ENCODE measurements at places on chromosomes 16 and 17. TPM values are rescaled to one million over a fixed set of nuclear protein-coding genes. Genes with fewer than 3 reads are reported as not detected.

- peak; percentile 10 for DNase-seq
Observed at GRCh38 chr16:53945996-53946395, 242.0 kb downstream of the FTO start.

The RAPGEFL1 gene
- 5.8 TPM for total RNA-seq

The TBC1D3I gene
- 0.79 TPM for total RNA-seq

- DNase-seq = no peak
Observed at GRCh38 chr16:81632392-81633146, 146.5 kb upstream of the PLCG2 start.

DNA sequence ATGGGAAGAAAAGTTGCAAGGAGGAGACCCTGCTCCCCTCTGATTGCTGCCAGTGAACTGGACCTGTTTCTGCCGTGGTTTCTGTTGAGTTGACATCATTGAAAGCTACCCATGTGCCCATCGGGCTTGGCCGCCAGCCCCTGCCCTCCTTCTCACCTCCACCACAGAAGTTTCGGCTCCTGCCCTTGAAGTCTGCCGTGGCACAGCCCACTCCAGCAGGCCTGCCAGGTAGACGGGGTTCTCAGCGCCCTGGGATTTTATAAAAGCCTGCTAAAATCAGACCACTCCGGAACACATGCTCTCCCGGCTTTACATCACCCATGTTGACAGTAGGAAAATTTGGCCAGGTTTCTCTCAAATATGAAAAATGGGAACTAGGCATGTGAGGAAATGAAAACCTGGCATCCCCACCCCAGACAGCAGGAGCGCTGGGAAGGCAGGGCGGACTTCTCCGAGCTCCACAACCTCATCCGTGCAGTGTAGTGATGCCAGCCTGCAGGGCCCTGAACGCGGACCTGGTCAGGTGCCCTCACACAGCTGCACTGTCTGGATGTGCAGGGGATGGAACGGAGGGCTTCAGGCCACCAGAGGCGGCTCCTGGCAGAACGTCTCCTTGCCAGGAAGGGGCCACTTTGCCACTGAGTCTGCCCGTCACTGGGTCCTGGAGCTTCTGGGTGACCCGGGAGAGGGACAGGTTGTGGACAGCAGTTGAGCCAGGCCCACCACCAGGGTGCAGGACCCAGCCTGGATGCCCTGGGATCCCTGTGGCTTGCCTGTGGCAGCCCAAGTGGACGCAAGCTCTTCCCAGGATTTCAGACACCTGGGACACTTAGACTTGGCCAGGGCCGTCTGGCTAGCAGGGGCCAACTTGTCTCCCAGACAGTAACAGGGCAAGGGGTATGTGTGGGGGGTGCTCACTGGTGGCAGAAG is 6.9 kb upstream of the GSE1 start:
- no peak for DNase-seq

The TBC1D26 gene
- 0.35 TPM for total RNA-seq

DNA sequence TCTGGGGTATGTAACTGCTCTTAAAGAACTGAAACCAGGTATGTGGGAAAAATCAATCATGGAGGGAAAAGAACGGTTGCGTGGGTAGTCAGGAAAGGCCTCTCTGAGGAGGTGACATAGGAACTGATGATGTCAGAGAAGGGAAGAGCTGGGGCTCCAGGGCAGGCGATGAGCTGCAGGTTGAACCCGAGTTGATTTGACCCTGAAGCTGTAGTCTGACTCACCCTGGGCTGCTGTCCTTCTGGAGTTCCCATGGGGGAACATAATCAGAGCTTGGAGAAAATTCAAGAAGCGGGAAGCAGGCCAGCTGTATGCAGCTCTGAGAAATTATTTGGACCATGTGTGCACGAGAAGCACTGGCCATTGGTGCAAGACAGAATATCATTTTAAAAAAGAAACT is 16.7 kb downstream of the SLC6A2 start:
- DNase-seq = no peak

The ABCC11 gene
- total RNA-seq = not detected

- DNase-seq = no peak
Observed at GRCh38 chr17:47929218-47930000, 12.0 kb upstream of the PNPO start.

DNA sequence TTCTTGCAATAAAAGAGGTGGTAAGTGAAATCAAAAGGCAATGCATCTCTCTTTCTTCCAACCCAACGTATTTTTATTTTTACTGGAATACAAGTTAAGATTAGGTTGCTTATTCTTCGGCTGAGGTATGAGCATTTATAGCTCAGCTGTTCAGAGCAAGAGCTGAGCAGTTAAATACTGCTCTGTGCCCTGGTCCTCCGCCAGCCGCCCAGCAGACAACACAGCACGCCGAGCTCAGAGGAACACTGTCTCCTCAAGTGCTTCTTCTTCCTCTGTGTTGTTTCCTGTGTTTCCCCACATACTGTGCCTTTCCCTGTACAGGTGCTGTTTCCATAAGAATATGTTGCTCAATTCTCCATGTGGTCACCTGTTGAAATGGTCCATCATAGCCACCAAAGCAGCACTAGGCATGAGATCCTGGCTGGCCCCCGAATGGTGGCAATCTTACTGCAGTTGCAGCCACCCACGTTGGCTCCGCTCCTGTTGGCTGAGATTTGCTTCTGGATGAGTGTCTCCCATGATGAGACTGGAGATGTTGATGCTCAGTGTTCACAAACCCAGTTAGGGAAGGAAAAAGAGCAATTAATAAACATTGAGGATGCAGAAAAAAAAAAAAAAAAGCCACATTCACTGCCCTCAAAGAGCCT is 515.3 kb downstream of the GRIN2A start:
- no peak for DNase-seq

- DNase-seq = no peak
Observed at GRCh38 chr17:80941743-80942422, 49.8 kb upstream of the CHMP6 start.

DNA sequence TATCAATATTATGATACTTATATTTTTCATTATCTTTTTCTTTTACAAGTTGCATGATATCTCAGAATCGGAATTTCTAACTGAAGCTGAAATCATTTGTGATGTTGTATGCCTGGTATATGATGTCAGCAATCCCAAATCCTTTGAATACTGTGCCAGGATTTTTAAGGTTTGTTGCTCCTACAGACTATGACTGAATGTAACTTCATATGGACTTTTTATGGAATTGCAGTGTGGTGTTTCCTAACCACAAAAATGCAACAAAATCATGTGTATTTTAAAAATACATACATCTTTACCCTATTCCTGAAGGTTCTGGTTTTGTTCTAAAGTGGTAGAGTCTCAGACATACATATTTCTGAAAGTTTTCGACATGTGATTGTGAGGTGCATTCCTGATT is 58.8 kb upstream of the RHBDL3 start:
- no peak for DNase-seq

GRCh38 chr17:18018411-18018921 is 20.5 kb downstream of the ATPAF2 start:
- no peak for DNase-seq

The KRT28 gene
- not detected for total RNA-seq

The SLC4A1 gene
- not detected for total RNA-seq

GRCh38 chr17:77438241-77439188 is 297.7 kb downstream of the SEC14L1 start:
- peak; percentile 48 for DNase-seq

DNA sequence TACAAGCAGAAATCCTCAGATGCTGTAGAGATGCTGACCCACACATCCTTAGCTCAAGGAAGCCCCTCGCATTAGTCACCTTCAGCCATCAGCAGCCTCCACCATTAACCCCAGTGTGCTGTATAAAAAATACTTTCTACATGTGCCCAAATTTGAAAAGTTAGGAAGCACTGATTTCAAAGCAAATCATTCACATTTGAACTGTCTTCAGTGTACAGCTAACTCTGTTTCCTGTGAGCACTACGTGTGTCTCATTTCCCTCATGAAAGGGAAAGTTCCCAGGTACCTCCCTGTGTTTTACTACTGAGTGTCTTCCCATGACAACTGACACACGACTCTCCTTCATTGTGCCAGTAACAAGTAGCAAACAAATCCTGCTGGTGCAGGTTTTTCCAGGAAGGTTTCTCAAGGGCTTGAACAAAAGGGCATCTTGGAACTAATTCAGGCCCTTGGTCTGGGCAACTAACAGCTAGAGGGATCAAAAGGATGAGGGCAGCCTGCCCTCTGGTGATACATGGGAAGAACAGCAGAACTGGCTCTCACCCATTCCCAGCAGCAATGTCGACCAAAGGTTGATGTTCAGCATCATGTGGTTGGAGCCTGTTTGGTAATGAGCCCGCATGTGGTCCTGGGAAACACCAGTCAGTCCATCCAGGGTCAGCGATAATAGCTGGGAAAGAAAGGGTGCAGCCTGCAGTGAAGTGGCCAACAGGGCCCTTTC is 4.0 kb downstream of the SLC35B1 start:
- DNase-seq = peak; percentile 59

- DNase-seq = no peak
Observed at GRCh38 chr16:70398177-70398743, 40.6 kb downstream of the ST3GAL2 start.

GRCh38 chr16:59330019-59330670 is 596.0 kb upstream of the GOT2 start:
- DNase-seq = no peak

DNA sequence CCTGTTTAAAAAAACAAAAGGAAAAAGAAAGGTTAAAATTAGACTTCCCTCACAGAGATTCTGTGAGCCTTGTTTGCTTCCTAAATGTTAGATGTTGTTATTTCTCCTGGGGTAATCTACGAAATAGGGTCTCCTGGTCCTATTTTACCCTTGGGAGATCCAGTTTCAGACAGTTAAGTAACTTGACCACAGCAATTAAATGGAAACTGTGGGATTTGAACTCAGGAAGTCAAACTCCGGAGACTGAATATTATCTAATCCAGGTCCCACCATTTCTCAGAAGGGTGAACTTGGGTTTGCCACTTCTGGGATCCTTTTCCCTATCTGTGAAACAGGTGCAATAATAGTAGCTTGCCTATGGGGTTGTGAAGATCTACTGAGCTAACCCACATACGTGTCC is 6.4 kb upstream of the TMC5 start:
- no peak for DNase-seq

DNA sequence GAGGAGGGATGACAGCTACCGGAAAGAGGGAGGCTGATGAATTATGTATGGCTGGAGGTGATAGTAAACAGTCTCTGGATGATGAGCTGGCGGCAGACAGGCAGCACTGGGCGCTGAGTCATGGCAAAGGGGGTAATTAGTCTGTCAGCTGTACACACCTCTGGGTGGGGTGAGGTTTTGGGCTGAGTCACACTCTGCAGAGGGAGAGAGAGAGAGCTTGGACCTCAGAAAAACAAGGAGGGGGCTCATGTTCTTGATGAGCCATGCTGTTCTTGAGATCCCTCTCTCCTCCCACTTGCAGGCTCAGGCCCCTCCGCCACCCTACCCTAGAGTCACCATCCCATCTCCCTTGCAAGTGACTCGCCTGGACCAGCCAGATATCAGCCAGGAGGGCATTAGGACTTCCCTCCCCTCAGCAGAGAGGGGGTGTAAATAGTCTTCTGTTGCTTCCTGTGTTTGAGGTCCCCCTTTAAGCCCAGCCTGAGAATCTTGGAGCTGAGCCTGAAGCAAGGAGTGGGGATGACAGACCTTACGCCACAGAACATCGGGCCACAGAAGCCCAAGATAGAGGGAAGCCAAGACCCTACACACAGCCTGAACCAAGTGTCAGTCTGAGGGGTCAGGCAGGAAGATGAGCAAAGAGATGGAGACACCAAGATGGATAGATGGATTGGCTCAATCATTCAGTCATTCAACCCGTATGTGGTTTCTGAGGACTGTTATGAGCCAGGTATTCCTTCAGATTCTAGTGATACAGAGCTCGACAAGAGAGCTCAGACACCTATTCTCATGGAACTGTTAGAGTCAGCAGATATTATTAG is 383.2 kb upstream of the CCL2 start:
- DNase-seq = no peak

The OMG gene
- 1.4 TPM for total RNA-seq

- no peak for DNase-seq
Observed at GRCh38 chr16:55393991-55394390, 70.0 kb downstream of the IRX6 start.

The MPP2 gene
- 0.63 TPM for total RNA-seq

GRCh38 chr17:61048376-61049106 is 351.1 kb upstream of the TBX2 start:
- DNase-seq = no peak

The CD79B gene
- total RNA-seq = 479 TPM

DNA sequence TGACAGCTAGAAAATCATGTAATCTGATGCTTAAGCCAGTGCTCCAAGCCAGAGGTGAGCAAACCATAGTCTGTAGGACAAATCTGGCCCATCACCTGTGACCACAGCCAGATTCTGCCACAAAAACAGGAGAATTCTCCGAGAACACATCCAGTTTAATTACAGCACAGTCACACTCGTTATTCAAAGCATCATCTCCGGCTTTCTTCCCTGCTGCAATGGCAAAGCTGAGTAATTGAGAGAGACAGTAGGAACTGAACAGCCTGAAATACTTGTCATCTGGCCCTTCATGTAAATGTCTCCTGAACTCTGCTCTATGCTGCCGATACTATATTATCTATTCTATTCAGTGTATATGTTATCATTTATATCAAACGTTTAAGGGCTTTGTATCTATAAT is 121.4 kb upstream of the FOXF1 start:
- DNase-seq = no peak

The HID1 gene
- 9.9 TPM for total RNA-seq

- no peak for DNase-seq
Observed at GRCh38 chr16:84003038-84003437, 35.0 kb downstream of the NECAB2 start.

The KLHL10 gene
- not detected for total RNA-seq

GRCh38 chr17:29155227-29155965 is 24.8 kb downstream of the MYO18A start:
- no peak for DNase-seq

GRCh38 chr17:32549559-32549958 is 62.8 kb downstream of the CDK5R1 start:
- no peak for DNase-seq

The C1QTNF1 gene
- not detected for total RNA-seq

The ZACN gene
- total RNA-seq = 1.2 TPM

The SCN4A gene
- total RNA-seq = 11.9 TPM

The BBS2 gene
- 14.1 TPM for total RNA-seq

- peak; percentile 64 for DNase-seq
Observed at GRCh38 chr17:16352667-16353316, 477 bp downstream of the CENPV start.

GRCh38 chr17:65876985-65877384 is 314.9 kb downstream of the CEP112 start:
- no peak for DNase-seq

DNA sequence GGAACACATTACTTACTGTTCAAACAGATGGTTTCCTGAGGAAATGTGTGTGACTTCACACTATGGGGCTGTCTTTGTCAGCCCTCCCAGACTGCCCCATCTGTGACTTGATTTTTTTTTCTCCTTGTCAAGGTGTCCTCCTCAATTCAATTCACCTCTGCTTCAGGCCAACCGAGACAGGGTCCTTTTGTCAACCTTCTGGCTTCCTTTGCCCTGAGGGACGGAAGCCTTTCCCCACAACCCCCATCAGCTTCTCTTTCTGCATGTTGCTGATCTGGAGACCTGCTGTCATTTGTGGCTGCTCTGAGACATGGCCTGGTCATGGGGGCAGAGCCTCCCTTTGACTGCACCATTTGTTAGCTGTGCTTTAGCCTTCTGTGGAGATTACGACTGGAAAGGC is 21.3 kb upstream of the RGS9 start:
- no peak for DNase-seq

- DNase-seq = no peak
Observed at GRCh38 chr17:74393346-74393942, 26.1 kb downstream of the GPR142 start.

All from OCI-LY7 (cell line).